ENCODE measurements at places on chromosomes 4 and X.

GRCh38 chr4:169438057-169438480 is 167.3 kb upstream of the SH3RF1 start:
- no peak for DNase-seq

DNA sequence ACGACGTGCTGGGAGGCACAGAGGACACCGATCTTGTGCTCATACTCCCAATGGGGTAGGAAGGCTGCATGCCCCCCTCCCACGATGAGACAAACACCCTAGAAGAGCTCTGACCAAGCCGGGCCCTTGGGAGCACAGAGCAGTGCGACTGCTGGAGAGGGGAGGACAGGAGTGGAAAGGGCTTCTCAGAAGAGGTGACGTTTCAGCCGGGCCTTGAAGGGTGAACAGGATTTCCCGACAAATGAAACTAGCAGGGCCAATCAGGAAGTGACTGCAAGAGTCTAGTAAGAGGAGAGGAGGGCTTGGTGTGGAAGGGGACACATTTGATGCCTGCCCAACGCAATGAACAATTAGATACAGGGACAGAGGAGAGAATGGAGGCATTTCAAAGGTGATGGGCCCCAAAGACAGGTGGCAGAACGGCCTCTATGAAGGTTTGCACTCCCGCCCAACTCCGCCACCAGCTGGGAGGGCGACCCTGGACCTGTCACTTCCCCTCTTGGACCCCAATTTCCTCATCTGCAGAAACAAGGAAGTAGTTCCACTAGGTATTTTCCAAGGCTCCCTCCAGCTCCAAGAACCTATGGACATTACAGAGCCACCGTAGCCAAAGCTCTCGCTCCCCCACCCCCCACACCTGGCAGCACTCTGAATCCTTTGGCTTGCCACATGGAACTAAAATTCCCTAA is 3.9 kb downstream of the HCFC1 start:
- DNase-seq, result no peak

GRCh38 chr4:25075129-25075528 is 44.4 kb upstream of the LGI2 start:
- no peak for DNase-seq

DNA sequence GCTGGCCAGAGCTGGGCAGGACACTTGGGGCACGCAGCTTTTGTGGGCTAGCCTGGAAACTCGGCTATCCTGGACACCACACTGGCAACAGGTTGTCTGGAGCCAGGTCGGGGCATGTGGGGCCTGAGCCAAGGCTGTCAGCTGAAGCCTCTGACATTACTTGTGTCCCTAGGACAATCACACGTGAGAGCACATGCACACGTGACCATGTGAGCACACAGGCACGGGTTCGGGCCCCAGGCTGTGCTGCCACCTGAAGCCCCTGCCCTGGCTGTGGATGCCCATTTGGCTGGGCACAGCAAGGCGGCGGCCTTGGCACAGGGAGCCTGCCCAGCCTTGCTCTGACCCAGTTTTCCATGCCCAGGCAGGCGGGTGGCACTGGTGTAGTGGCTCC is 8.7 kb upstream of the FGFR3 start:
- no peak for DNase-seq

- no peak for DNase-seq
Observed at GRCh38 chr4:138540056-138540800, 298.1 kb upstream of the SLC7A11 start.

DNA sequence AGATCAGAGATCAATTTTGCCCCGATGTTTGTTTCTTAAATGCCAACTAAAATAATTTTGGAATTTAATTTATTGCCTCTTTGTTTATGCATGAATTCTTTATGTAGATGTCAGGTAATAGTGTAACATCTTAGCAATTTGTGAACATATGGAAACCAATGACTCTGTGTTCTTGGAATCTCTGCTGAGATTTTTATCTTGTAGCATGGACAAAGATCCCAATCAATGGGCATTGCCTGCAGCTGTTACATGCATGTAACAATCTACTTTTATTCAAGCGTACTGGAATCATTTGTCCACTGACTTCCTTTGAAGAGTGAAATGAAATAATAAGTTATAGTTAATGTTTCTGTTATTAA is 61.6 kb upstream of the ARSJ start:
- DNase-seq, result no peak

GRCh38 chr4:143215873-143216272 is 31.2 kb downstream of the USP38 start:
- no peak for DNase-seq

GRCh38 chrX:115894087-115894486 is 276.5 kb upstream of the AGTR2 start:
- no peak for DNase-seq

GRCh38 chr4:105068516-105068915 is 78.2 kb upstream of the TET2 start:
- DNase-seq, result no peak

DNA sequence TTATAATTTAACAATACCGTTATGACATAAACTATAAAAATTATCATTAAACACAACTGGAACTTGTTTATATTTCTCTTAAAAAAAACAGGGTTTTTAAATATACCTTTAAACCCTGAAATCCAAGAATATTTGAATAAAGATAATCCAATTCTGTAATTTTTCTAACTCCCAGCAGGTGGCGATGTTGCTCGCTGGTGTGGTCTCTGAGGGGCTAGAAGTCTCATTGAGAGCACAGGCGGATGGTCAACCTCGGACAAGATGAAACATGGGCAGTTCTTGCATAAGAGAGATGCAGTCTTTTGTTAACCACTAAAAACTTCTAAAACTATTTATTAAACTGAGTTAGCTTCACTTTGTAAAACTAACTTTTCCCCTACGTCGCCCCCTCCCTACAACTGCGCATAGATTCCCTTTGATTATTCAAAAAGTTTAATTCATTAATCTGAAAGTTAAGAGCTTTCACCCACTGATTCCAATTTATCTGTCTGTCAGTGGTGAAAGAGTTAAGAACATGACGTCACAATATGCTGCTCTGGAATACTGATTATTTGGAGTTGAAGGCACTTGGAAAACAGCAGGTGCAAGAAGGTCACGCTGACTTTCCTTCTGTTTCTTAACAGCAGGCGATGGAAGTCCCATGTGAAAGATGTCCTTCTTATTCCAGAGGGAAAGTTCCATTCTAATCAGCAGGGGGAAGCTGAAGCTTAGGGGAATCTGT is 29.5 kb downstream of the DMP1 start:
- DNase-seq, result peak; percentile 11

- DNase-seq, result no peak
Observed at GRCh38 chr4:86498863-86499166, 95.3 kb upstream of the PTPN13 start.

DNA sequence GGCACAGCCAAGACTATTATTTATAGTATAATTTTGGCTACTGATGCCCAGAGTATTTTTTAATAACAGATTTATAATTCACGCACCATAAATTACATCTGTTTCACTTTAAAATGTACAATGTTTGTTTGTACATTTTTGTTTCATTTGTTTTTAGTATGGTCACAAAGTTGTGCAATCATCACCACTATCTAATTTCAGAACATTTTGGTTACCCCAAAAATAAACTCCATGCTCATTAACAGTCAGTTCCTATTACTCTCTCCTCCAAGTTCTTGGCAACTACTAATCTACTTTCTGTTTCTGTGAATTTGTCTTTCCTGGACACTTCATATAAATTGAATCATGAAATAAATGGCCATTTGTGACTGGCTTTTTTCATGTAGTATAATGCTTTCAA is 176.7 kb downstream of the SH3BGRL start:
- DNase-seq, result no peak

- no peak for DNase-seq
Observed at GRCh38 chr4:181702864-181703495, 540.2 kb upstream of the TENM3 start.

DNA sequence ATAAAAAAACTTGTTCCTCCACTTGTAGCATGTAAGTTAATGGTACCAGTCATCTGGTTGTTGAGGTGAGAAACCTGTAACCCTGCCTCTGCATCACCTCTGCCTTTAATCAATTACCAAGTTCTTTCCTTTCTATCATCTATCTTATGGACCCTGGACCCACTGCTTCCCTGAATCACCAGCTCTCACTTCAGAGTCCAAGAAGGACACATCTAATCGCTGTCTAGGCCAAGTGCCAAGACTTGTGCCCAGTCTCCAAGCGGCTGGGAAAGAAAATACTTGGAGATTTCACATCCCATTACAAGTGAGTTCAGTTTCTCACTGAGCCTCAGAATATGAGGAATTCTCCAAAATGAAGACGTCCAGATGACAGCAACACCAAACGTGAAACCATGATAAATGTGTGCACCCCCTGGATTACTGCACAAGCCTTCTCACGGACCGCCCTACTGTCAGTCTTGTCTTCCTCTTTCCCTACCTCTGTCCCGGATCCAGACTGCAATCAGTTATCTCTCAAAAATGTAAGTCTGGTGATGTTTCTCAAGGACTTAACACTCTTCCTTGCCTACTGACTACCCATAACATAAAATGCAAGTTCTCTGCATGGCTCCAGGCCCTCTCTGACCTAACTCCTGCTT is 10.4 kb downstream of the PALLD start:
- DNase-seq, result no peak

DNA sequence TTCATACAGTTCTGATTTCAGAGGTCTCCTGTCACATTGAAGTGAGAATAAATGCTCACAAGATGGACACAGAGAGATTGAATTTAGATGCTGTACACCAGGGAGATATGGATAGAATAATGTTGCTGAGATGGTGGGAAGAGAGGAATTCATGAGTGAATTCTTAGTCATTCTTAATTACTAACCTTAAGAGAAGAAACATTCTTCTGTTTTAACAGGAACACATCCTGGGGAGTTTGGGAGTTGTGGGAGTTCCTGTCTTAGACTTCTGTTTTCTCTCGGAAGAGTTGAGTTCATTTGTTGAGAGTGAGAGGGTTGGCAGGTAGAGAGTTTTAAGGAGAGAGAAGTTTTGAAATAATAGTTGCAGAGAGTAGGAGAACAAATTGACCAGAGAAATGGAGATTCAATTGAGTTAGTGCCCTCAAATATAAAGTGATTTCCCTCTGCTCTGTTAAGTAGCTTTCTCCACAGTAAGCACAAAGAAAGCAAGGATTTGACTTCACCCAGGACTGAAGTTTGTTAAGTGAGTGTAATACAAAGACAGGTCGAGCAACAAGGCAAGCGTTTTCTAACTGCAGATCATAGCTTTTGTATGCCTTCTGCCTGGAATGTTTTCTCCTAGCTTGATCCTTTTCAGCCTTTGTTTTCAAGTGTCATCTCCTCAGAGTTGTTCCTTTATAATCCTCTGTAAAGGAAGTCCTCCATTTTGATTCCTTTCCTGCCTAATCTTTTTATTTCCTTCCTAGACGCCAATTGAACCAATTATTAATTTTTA is 205.9 kb downstream of the RAPGEF2 start:
- DNase-seq, result no peak

DNA sequence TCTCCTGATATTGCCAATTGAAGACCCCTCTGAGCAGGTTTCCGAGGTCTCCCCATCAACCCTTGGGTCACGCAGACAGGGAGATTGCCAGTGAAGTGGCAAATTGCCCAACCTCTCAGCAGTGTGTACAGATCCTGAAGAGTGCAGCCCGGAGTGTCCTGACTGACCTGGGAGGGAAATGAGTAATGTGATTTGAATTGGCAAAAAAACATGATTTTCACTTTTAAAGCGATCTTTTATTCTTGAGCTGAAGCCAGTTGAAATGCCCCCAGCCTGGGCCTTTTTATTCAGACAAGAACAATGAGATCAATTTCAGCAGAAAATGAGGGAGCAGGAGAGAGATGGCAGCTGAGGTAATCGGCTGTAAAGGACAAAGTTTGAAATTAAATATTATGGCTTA is 401.8 kb downstream of the RAPGEF2 start:
- DNase-seq, result no peak

GRCh38 chr4:164902608-164903007 is 25.6 kb downstream of the APELA start:
- DNase-seq, result no peak

DNA sequence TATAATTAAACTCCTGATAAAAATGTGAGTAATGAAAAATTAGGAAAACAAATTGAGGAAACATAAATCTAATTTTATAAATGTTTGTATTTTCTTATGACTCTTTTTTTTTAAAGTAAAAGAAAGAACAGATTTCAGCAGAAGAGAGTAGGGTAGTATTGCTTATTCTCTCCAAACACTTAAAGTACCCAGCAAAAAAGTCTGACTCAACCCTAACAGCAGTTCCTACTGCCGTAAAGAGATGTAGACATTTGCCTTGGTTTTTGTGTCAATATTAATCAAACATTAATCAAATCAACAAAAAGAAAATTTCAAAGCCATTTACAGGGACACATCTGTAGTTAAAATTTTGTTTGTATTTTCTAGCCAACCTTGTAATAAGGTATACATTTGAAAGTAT is 508.4 kb downstream of the IL15 start:
- DNase-seq, result no peak

DNA sequence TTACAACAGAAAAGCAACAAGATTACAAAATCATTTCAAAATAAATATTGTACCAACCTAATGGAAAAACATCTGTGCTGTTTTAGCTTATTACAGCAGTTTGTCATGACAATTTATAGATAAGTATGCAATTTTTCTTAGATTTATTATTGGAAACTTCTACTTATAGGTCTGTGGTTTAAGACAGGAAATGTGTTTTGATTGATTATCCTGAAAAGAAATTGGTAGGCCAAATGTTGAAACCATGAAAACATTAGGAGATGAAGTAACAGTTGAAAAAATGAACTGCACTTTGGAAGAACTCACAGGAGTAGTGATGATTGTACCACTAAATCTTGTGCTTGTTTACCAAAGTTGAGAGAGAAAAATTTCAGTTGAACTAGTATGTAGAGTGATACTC is 162.2 kb upstream of the GIMD1 start:
- no peak for DNase-seq

DNA sequence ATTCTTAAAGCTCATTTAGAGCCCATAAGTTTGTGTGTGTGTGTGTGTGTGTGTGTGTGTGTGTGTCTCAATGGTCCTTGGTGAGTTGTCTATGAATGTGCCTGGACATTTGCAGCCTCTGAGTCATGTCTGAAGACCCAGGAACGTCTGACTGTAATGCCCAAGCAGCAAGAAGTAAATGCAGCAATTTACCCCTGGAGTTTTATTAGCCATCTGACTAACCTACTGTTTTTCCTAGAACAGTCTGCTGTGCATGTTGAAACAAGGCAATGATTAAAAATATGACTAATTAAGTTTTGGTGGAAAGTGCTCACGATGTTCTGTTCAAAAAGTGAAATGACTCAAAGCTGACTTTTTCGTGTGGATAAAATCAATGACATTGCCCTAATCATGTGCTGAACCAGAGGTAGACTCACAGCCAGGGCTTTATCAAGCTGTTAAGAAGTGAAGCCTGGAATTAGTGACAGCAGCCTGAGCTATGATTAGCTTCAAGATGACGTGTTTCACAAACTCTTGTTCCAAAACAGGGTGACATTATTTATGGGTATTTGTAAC is 201.6 kb downstream of the CPE start:
- DNase-seq, result no peak

DNA sequence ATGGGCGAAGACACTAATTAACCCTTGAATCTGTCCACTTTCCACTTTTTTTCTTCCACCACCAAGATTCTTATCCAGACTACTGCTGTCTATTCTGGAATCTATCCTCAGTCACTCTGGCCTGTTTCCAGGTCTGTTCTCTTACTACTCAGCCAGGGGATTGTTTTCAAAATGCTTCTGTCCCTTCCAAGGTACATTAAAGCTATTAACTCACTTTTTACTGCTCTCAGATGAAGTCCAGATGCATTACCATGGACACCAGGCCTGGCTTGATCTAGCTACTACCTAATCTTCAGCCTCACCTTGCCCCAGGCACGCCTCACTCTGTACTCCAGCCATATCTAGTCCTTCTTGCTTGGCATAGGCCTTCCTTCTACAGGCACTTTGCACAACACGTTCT is 66.4 kb downstream of the GALNT7 start:
- DNase-seq, result no peak
